ENCODE measurements at places on chromosomes 5 and 9.
A peak's percentile ranks its signal among the peaks of the same experiment; 100 is the strongest.

DNA sequence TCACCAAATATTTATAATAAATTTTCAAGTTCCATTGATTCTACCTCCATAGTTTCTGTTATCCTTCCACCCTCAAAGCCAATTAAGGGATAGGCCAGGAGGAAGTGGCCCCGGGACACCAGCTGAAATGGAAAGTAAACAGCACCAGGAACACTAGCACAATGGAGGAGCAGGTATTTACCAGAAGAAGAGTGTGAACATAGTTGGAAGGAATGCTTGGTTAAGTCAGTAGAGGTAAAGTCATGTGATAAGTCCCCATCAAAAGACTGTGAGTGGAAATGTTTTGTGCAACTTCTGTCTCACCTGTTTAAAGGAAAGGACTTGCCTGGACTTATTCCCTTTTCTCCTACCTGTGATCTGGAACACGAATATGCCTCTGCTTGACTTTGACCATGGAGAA lies 146.7 kb upstream of the RAI14 start:
- DNase-seq = no peak

GRCh38 chr5:174729075-174729680 lies 4.8 kb downstream of the MSX2 start:
- no peak for DNase-seq

DNA sequence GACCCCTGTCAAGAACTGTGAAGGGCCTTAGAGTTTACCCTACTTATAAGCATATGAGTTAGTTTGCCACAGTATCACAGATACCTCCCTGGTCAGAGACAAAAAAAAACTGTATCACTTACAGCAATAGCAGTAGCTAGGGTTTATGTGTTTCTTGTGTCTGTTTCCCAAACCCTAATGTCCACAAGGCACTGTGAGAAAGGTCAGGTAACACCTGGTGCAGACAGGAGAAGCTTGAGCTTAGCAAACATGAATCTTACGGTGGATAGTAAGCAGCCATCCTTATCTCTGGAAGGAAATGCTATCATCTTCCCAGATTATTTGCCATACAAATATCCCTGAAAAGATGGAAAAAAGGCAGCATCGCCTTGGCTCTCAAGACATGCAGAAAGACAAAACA lies 208.5 kb upstream of the KCNN2 start:
- DNase-seq = no peak

- no peak for DNase-seq
These were observed 143.8 kb downstream of the PAPPA start for GRCh38 chr9:116297346-116297745.

DNA sequence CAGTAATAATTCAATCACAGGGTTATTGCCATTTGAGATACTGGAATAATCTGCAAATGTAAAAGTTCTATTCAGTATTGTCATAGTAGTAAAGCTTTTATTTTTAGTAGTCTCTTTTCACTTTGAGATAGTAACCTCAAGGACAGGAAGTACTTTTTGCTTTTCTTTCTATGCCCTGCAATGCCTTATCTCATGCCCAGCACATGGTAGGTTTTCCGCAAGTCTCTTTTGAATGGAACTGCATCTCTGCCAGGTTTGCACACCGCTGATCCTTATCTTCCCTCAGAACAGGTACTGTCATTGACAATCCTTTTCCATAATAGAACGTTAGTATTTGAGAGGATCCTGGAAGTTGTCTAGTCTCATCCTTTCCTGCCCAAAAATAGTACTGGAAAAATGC lies 91.8 kb upstream of the IFNK start:
- DNase-seq = no peak

DNA sequence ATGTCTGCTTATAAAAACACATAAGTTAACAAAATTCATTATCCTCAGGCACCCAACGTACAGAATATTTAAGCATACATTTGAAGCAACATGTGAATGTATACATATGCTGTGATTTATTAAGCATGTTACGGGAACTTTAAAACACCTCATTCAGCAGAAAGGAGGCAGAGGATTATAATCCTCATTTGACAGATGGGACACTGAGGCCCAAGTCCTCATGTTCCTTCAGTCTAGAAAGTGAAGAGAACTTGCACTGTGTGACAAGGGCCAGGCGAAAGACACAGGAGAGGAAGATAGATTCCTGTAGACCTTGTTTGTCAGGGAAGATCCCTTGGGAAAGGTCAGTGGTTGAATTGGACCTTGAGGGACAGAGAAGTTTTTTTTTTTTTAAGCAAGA lies 7.6 kb upstream of the PSMD5 start:
- DNase-seq = no peak

DNA sequence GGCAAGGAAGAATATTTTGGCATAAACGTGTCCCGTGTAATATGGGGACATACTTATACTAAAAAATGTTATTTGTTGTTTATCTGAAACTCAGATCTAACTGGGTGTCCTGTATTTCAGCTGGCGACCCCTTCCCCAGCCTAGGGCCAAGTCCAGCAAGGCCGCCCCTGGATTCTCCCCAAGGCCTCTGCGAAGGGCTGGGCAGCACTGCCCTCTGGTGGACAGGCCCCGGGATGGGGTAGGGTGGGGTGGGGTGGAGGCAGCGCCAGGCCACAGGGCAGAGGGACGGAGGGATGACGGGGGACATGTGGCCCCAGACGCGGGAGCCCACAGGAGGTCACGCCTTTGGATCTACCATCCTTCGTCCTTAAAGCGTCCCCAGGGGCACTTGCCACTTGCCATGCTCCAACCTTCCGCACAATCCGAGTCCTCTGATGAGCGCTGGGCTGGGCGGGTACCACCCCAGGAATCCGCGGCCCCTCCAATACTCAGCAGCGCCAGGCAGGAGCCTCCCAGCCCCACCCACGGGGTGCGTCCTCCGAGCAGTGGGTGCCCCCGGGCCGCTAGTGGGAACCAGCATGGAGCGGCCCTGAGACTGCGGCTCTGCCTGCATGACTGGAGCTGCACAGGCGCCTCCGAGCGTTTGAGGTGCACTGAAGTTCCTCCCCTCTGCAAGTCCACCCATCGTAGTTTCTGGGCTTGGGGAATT lies 7.1 kb upstream of the AGPAT2 start:
- DNase-seq = peak; percentile 41

- peak; percentile 4 for DNase-seq
These were observed 68.3 kb upstream of the RGS7BP start for GRCh38 chr5:64437496-64437895.

DNA sequence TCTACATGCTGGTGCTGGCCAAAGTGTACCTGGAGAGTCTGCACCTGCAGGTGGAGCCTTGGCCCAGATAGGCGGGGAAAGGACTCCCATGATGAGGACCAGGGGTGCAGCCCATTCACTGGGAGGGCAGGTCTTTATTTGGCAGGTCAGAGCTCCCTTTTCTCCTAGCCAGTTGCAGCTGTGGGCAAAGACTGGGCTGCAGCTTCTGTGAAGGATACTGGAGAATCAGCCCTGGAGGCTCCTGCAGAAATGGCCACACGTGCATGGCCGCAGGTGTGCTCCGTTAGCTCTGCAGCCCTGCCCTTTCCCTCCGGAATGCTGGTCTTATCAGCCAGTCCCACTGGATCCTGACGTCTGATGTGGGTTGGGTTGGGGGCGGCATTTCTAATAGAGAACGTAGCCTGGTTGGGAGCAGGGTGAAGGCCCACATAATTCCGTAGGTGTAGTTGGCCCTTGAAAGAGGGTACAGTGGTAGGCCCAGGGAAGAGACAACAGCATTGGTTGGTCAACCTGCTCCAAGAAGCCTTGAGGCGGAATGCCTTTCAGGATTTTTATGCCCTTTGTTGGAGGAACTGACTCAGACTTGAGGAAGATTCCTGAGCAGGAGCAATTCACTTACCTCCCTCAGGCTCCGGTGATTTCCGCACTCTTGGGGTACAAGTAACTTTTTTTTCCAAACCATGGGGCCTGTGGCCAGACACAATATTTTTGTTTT lies 22.0 kb upstream of the TIFAB start:
- DNase-seq = peak; percentile 10

GRCh38 chr9:92607773-92608172 lies 62.2 kb downstream of the IPPK start:
- no peak for DNase-seq

DNA sequence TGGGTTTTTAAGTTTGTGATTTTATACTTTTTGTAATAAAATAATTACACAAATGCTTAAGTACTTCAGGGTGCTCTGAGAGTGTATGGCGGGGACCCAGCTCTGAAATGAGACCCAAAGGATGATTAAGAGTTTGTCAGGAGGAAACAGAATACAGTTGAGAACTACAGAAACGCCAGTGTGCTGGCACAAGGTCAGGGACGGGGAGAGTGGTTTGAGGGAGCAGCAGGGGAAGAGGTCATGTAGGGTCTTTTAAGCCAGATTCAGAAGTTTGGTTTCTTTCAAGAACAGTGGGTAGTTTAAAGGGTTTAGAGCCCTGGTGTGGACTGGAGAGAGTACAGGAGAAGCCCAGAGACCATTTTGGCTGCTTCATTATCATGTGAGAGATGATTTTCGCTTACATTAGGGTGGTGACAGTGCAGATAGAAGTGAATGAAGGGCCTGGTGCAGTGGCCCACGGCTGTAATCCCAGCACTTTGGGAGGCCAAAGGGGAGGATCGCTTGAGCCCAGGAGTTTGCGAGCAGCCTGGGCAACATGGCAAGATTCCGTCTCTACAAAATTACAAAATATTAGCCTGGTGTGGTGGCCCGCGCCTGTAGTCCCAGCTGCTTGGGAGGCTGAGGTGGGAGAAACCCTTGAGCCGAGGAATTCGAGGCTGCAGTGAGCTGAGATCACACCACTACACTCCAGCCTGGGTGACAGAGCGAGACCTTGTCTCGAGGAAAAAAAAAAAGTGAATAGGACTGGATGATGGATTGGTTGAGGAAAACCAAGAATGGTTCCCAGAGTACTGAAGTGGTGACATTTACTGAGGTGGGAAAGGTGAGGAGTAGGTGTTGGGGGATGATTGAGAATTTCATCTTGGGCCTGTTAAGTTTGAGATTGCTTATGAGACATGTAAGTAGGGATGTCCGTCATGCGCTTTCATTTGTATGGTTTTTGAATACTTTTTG lies 1.4 kb upstream of the ETF1 start:
- peak; percentile 16 for DNase-seq

DNA sequence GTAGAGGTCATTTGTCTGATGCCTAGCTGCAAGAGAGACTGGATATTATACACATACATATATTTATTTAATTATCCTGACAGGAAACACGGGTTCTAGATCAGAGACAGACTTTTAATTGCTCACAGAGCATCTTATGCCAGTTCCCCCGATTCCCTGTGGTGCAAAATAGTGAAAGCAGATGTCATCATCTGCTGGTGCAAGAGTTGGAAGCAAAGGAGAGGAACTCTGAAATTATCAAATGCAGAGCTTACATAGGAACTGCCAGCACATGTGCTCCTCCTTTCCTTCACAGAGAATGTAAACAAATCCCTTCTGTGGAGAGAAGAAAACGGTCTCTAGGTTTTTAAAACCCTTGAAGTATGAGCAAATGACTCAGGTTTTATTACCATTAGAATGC lies 69.3 kb downstream of the DTWD2 start:
- peak; percentile 33 for DNase-seq

DNA sequence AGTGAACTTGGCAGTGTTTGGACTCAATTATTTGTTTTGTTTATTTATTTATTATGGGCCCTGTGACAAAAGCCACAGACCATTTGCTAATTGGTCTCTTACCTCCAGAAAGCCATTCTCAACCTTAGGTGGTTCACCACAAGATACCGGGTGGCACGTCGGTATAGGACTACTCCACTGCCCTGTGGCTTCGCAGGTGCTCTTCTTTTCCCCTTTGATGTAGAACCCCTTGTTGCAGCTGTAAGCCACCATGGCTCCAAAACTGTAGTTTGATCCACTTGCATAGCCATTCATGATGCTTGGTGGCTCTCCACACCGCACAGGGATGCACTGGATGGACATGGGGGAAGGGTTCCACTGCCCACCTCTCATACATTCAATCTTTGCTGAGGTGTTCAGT lies 73.3 kb upstream of the TXNDC8 start:
- DNase-seq = no peak

DNA sequence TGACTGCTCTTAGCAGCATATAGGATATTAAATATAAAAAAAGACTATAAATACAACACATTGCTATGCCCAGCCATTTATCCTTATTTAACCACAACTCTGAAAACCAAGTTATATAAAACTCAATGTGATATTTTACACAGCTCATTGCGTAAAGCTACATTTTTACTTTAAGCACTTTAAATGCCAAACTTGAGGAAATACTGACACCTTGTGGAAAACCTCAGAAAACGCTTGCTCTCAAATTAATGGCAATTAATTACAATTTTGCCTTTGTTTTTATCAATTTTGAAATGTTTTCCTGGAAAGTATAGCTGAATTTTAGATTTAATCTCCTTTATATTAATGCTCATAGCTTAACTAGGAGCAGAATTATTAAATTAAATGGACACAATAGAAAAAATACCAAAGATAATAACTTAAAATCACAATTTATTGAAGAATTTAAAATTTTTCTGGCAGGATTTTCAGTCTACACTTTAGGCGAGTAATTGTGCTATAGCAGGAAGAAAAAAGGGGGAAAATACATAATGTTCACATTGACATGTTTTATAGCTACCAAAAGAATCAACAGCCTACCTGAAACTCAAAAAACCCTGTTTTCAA lies 25.2 kb upstream of the PLAC8L1 start:
- DNase-seq = no peak

GRCh38 chr5:126274763-126275125 lies 148.5 kb upstream of the GRAMD2B start:
- DNase-seq = no peak

- no peak for DNase-seq
These were observed 2.8 kb downstream of the GRHPR start for GRCh38 chr9:37425298-37425752.

DNA sequence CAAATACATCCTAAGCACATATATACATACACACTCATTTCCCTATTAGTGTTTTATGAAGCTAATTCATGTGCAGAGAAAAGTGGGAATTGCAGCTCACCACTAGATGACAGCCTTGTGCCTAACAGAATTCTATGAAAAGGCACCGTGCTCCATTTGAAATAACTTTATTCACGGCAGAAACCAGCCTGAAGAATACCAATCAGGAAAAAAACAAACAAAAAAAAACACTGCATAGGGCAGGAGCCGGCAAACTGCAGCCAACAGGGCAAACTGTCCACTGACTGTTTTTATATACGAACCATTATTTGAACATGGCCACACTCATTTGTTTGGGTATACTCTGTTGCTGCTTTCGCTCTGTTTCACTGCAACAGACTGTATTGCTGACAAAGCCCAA lies 33.6 kb downstream of the ERMP1 start:
- DNase-seq = peak; percentile 66

- DNase-seq = no peak
These were observed 603.6 kb downstream of the IRX1 start for GRCh38 chr5:4199049-4199841.

Measured in lung (tissue), 17 donors.